Activated CD4-positive, CD25-positive, alpha-beta regulatory T cell (primary cell): ENCODE measurements at places on chromosomes 12 and 14.

GRCh38 chr12:129036135-129036534, 182.9 kb downstream of the GLT1D1 start:
- no peak for DNase-seq

- DNase-seq: no peak
Observed at GRCh38 chr12:120735181-120735580, 9.6 kb downstream of the ACADS start.

GRCh38 chr14:60300019-60300418, 51.0 kb downstream of the PPM1A start:
- no peak for DNase-seq

DNA sequence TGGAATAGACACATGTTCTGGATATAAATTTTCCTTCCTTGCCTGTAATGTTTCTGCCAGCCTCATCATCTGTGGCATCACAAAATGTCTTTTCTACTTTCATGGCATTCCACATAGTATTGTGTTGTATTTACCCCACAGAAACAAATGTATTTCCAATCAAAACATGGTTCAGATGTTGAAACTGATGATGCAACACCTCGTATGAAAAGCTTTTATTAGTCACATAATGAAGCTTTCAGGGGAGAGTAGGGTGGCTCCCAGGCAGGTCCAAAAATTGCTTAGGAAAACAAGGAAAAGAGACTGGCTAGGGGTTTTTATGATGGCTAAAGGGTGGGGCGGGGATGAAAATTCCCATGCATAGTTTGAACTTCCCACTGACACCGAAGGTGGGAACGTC, 29.1 kb upstream of the ZNF641 start:
- DNase-seq: no peak

DNA sequence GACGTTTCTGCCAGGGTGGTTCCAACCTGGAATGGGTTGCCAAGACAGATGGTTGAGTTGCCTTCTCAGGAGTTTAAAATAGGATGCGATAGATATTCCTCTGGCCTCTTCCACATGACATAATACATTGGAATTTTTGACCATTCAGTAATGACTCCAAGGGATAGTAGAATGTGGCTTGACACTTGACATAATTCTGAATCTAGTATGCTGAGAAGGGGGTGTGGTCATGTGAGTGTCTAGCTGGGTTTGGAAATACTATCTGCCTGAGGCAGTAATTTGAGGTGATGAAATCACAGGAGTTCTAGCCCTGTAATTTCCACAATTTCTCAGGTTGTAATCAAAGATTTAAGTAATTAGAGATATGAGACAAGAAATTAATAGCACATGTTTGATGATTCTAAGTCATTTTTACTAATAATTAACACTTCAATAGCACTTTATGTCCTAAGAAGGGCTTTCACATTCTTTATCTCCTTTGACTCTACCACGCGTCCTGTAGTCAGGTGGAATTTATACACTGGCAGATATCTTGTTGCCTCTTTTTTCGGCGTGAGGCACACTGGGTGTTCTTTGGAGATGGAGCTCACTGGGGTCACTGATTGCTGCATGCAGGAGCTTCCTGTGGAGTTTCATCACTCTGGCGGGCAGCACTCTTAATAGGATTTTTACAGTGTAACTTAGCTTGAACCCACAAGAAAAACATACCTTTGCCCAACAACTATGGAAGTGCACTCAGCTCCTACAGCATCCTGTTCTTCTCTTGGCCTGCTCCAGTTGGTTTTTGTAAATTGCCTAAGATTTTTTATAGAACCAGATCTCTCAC, 3.2 kb upstream of the AMIGO2 start:
- no peak for DNase-seq

GRCh38 chr12:90098132-90098779, 389.6 kb upstream of the ATP2B1 start:
- no peak for DNase-seq

DNA sequence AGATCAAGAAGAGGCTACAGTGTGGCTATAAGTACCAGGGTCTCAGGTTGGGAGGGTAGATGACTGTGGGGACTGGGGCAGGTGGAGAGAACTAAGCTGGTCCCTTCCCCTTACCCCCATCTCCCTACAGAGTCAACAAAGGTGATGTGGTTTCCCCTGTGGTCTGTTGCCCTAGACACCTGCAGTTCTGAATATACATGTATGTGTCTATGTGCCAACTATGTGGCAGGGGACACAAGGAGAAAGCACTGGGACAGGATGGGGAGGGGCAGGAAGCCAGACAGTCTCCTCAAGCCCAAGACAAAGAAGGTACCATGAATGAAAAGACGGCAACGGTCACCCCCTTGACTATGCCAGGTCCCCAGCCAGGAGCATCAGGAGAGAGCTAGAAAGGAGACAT, 4.5 kb upstream of the HDAC7 start:
- DNase-seq: no peak

GRCh38 chr14:33287189-33287588, 348.5 kb downstream of the NPAS3 start:
- DNase-seq: no peak

- DNase-seq: no peak
Observed at GRCh38 chr14:68757618-68758081, 35.2 kb downstream of the ZFP36L1 start.

DNA sequence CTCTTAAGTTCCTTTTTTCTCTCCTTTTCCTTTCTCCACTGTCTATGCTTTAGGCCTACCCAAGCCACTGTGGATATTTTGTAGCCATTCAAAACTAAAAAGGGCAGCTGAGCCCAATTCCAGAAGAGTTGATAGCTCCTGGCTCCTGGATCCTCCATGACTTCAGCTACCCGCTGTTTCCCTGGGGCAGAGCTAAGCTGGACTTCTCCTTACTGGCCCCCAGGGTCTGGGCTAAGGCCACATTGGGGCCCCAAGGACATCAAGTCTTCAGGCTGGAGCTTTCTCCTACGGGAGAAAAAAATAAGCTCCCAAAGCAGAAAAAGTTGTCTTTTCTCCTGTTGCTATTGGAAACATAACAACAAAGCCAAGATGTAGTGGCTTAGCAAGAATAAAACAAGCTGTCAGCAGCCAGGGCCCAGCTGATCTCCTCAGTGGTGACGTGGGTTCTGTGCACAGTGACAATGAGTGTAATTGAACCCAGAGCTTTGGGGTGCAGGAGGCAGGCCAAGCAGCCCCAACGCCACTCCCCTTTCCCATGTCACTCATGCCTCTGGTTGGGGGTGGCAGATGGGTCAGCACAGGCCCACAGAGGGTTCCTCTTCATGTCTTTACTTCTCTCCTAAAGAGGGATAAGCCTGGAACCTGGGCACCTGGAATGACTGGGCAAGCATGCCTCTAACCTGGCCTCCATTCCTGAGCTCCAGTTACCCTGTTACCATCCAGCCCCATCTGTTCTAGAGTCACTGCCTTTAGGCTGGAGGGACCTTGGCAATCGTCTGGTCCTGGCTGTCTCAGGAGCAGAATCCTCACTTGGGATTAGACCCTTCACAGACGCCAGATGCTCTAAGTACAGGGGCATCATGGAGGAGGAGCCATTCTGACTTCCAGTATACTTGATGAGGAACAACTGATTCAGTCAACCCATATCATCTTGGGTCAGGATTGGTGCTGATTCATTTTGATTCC, 171.2 kb downstream of the ZFP36L1 start:
- no peak for DNase-seq

GRCh38 chr12:93699271-93700145, 22.3 kb downstream of the CRADD start:
- DNase-seq: no peak

DNA sequence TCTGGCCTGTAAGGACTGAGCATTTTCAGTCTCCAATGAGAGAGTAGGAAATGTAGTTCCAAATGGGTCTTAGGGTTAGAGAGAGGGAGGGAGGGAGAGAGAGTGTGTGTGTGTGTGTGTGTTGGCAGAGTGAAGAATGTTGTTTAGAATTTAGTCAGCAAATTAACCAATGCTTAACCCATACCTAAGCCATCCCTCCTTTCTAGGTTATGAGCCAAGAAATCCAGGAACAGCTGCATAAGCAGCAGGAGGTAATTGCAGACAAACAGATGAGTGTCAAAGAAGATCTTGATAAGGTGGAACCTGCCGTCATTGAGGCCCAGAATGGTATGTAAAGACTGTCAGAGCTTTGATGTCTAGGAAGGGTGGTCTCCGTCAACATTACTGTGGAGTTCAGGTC, 56.9 kb downstream of the HSP90AA1 start:
- no peak for DNase-seq

DNA sequence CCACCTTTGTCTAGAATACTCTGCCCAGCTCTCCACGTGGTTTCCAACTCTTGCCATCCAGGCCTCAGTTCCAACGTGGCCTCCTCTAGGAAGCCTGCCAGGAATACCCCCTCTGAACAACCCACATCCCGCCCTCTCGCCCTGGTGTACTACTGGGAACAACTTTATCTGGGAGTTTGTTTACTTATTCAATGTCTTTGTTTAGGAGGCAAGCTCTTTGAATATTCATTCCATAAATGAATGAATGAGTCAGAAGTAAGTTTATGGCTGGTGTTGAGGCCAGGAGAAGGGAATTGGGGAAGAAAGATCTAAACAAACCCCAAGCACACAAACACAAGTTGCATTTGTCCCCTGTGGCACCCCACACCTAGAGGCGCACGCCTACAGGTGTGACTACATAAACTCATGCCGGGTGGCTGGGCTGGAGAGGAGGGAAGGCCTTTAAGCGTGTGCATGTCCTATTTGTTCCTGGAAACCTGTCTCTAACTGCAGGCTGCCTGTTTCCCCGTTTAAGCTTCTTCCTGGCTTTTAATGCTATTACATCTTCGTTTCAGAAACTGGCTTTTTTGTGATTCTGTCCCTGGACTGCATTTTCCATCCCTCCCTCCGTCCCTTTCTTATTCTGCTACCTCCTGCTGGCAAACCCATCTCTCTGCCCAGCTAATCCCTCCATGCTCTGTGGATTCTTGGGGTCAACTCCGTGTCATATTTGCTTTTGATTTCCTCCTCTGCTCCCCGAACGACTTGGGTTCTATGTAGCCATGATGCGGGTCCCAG, 57.9 kb downstream of the FZD10 start:
- no peak for DNase-seq

DNA sequence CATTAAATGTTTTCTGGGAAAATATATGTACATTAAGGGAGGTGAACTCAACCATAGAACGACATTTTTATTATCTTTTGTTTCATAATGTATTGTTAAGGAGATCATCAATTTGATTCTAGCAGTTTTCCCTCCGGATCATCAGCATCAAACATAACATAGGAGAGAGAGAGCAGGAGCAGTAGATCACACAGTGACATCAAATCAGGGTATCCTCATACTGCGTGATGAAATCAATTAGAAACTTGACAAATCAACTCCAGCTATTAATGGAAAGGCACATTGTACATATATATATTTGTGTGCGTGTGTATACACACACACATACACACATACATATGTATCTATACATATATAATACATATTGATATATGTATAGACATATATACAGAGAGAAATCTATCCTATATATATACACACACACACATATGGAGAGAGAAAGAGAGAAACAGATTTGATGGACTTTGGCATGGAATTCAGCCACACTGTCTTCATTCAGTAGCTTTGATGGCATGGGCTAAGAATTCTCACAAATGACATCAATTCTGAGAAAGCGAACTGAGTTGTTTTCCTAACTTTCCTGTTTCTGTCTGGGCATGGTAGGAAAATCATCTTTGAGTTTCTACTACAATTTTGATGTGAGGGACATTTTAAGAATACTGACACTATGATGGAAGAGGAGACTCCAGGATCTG, 1302.8 kb upstream of the SEL1L start:
- no peak for DNase-seq

DNA sequence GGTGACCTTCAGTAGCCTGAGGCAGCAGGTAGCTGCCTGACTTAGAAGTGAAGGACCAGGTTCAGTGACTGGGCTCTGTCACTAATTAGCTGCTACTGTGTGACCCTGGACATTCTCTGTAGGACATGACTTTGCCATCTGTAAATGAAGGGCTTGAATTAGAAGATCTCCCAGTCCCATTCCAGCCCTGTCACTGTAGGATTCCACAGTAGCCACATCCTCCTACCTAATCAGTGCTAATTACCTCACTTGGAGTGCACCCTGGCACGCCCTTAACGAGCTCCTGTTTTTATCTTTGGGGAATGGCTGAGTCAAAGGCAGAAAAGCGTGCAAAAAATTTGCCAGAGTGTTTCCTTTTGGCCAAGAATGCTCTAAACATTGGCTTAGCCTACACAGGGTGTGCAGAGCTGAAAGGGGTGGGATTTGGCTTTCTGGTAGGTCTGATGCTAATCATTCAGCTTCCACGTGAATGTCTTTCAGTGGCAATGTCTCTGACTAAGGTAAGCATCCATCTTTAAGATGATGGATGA, 6.8 kb downstream of the NTF3 start:
- no peak for DNase-seq

GRCh38 chr12:117350140-117350539, 11.3 kb downstream of the NOS1 start:
- no peak for DNase-seq

- no peak for DNase-seq
Observed at GRCh38 chr14:75389679-75390078, 38.1 kb upstream of the JDP2 start.

GRCh38 chr14:61940666-61941420, 178.6 kb downstream of the SNAPC1 start:
- no peak for DNase-seq
